ENCODE measurements at places on chromosomes 1 and 21. TPM values are rescaled to one million over a fixed set of nuclear protein-coding genes. Genes with fewer than 3 reads are reported as not detected.

- H3K27me3 ChIP-seq: no peaks in the 10 kb centered on the region
- H3K36me3 ChIP-seq: no peaks in the 10 kb centered on the region
- no peak for DNase-seq
- no peak overlapping the region for H3K27ac ChIP-seq
- H3K4me1 ChIP-seq: no peaks in the 10 kb centered on the region
- H3K4me3 ChIP-seq: no peak overlapping the region
Measured at GRCh38 chr1:45769261-45769932, 18.9 kb upstream of the IPP start.

DNA sequence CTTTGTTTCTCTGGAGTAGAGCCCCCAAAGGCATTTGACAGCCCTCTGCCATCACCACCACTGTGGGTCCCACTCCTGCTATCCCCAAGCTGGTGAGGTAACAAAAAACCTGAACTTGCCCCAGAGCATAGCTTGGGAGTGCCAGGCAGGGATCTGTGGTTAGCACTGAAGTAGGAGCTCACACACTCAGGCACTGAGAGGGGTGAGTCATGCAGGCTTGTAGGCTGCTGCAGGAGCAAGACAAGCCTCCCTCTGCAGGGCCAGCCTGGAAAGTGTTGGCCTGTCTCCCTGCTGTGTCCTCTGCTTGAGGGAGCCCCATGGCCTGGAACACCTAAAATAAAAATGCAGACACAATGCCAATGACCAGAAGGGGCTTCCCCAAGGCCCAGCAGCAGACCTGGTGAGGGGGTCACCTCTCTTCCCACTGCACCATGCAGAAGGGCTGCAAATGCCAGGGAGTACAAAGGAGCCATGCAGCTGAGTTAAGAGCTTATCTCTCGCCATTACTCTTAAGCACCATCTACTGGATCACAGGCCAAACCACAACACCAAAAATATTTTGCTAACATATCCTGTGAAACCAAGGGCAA is 108.9 kb upstream of the POGK start:
- H3K27ac ChIP-seq: no peak overlapping the region
- peaks cover 5% of the 10 kb centered on the region for H3K4me1 ChIP-seq
- no peaks in the 10 kb centered on the region for H3K36me3 ChIP-seq
- peak; percentile 79 for DNase-seq
- no peak overlapping the region for H3K4me3 ChIP-seq

- H3K36me3 ChIP-seq: no peaks in the 10 kb centered on the region
- H3K27ac ChIP-seq: no peak overlapping the region
- H3K4me3 ChIP-seq: no peak overlapping the region
- peaks cover 5% of the 10 kb centered on the region for H3K27me3 ChIP-seq
Measured at GRCh38 chr1:228845101-228845500, 109.8 kb downstream of the RHOU start.

- H3K4me3 ChIP-seq: peak overlapping the region; percentile 44
- H3K27me3 ChIP-seq: no peaks in the 10 kb centered on the region
- no peaks in the 10 kb centered on the region for H3K36me3 ChIP-seq
- peak; percentile 91 for DNase-seq
Measured at GRCh38 chr1:161382214-161383019, 14.7 kb upstream of the CFAP126 start.

- no peak overlapping the region for H3K27ac ChIP-seq
- no peak for DNase-seq
- H3K27me3 ChIP-seq: no peaks in the 10 kb centered on the region
Measured at GRCh38 chr1:26360807-26361604, 7.1 kb upstream of the CRYBG2 start.

GRCh38 chr1:182193908-182194550 is 132.5 kb upstream of the ZNF648 start:
- no peak overlapping the region for H3K27ac ChIP-seq
- H3K4me1 ChIP-seq: no peaks in the 10 kb centered on the region
- no peak for DNase-seq
- H3K4me3 ChIP-seq: no peak overlapping the region
- no peaks in the 10 kb centered on the region for H3K36me3 ChIP-seq

- H3K27ac ChIP-seq: peak overlapping the region; percentile 48
- peaks cover 11% of the 10 kb centered on the region for H3K4me1 ChIP-seq
- no peaks in the 10 kb centered on the region for H3K27me3 ChIP-seq
- H3K4me3 ChIP-seq: peak overlapping the region; percentile 82
Measured at GRCh38 chr1:52552236-52552504, 722 bp downstream of the TUT4 start.

GRCh38 chr1:81613803-81614202 is 186.9 kb upstream of the ADGRL2 start:
- no peak overlapping the region for H3K4me3 ChIP-seq
- H3K4me1 ChIP-seq: no peaks in the 10 kb centered on the region
- DNase-seq: no peak
- no peaks in the 10 kb centered on the region for H3K27me3 ChIP-seq
- H3K36me3 ChIP-seq: no peaks in the 10 kb centered on the region

GRCh38 chr21:45934085-45934484 is 47.5 kb upstream of the COL6A1 start:
- no peak overlapping the region for H3K27ac ChIP-seq
- H3K4me3 ChIP-seq: no peak overlapping the region
- no peaks in the 10 kb centered on the region for H3K36me3 ChIP-seq

DNA sequence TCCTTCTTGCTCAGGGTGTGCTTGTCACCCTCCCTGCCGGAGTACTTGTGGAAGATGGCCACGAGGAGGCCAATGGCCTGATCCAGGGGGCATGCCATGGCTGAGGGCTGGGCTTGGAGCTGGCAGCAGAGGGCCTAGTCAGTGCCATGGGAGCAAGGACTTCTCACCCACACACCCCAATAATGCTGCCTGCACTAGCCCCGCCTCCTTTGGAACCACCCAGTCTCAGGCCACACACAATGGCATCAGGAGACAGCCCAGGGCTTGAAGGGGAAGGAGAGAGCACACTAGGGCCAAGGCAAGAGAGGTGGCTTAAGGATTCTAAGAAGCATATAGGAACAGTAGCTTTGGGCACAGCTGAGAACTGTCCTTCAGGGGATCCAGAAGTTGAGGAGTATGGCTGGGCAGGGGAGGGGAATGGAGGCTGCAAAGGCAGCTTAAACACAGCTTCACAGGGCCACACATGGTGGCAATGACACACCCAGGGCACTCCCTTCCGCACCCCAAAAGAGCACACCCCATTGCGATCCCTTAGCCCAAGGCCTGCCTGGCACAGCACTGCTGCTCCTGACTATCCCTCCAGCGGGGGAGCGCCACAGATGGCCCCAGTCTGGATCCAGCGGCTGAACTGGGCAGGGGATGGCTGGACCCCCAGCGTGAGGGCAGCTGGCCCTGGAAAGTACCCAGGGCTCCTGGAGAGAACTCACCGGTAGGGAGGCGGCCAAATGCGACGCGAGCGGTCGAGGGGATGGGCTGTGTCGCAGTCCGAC is at the start of gene S100A6:
S100A6 (minus strand) TSS at position 750 of the 770 bp plus-strand sequence; CDS start at position 98, 652 bp downstream.
- peak within 1 kb of the TSS; percentile 73 for H3K4me3 ChIP-seq
- peak within 1 kb of the TSS; percentile 97 for H3K27ac ChIP-seq
- peaks cover 12% of the 10 kb centered on the region for H3K36me3 ChIP-seq
- H3K4me1 ChIP-seq: peaks cover 67% of the 10 kb centered on the region
- DNase-seq: no peak

- DNase-seq: peak; percentile 94
- H3K36me3 ChIP-seq: peaks cover 43% of the 10 kb centered on the region
- no peak overlapping the region for H3K4me3 ChIP-seq
- H3K4me1 ChIP-seq: peaks cover 27% of the 10 kb centered on the region
Measured at GRCh38 chr1:201488830-201489589, 17.9 kb downstream of the CSRP1 start.

RGS13 gene
- 0.22 TPM for total RNA-seq

FCRL6 gene
- not detected for total RNA-seq

PCAT6 gene
- total RNA-seq: 1.7 TPM

ID3 gene
- 77.7 TPM for total RNA-seq

GBP4 gene
- 0.86 TPM for total RNA-seq

UBE2U gene
- total RNA-seq: not detected

BSDC1 gene
- 68.5 TPM for total RNA-seq

NBPF20 gene
- total RNA-seq: 5.2 TPM

BARHL2 gene
- not detected for total RNA-seq

GUCA2B gene
- total RNA-seq: not detected

VWA1 gene
- total RNA-seq: 74.5 TPM

DMRTA2 gene
- not detected for total RNA-seq

SNAP47 gene
- total RNA-seq: 145 TPM

ZNF593 gene
- total RNA-seq: 165 TPM

IL10RB gene
- 26.8 TPM for total RNA-seq
